ENCODE measurements at places on chromosomes 7 and 10. TPM values are rescaled to one million over a fixed set of nuclear protein-coding genes. Genes with fewer than 3 reads are reported as not detected.

Gene CALML5
- not detected for total RNA-seq

- DNase-seq: no peak
Observed at GRCh38 chr10:86671419-86671818, 3.1 kb downstream of the LDB3 start.

Gene FRAT1
- total RNA-seq: 3.2 TPM

GRCh38 chr10:28359334-28359733 lies 56.5 kb upstream of the MPP7 start:
- DNase-seq: no peak

DNA sequence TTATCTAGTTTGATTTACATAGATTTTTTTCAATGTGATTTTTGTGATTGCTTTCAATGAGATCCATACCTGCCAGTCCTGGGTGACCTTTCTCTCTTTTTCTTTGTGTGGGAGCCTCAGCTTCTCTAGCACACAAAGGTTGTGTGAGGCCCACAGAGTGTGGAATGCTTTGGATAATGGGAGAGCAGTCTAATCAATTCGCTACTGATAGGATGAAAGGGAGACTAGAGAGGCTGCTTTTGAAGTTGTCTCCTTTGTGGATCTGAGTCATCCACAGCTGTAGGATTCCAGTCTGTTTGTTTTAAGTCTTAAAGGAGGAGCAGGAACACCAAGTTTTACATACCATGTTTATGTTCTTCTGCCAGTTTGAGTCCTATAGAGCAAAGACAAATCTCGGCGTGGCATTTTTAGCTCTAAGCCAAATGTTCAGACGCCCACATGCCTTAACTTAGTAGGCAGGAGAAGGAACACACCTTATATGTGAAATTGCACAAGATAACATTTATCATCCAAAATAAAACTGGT lies 330.0 kb downstream of the ARL4A start:
- DNase-seq: no peak

Gene FOXI2
- not detected for total RNA-seq

Gene LOXL4
- total RNA-seq: 1.3 TPM

DNA sequence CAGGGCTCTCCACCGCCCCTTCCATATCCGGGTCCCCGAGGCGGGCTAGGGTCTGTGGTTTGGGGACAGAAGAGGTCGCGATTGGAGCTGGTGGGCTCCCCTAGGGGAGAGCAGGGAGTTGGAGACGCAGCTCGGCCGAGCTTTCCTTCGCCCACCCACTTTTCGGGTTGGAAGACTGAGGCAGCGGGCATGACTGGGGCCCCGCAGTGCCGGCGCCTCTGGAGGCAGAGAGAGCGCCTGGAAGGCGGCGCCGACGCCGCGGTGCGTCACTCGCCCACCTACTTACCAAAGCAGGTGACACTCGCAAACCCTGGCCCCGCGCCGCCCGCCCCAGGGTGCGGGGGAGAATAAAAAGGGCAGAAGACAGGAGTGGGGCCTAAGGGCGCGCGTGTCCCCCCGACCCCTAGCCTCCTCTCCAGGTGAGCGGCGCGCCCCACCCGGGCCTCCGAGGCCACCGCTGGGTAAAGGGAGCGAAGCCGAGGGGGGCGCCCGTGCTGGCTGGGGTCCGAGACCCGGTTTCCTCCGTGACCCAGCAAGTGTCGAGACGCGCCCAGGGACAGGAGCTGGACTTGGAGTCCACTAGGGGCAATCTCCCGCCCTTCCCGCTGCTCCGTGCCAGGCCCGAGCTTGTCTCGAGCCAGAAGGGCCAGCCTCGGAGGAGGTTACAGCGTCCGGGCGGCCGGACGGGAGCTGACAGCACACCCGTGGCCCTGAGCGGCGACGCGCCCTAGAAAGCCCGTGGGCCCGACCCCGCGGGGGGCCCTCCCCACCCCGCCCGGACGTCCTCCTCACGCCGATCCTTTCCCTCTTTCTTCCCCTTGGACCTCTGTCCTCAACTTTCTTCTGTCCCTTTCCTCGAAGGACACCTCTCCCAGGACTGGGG lies 34.4 kb upstream of the GRID1 start:
- no peak for DNase-seq

DNA sequence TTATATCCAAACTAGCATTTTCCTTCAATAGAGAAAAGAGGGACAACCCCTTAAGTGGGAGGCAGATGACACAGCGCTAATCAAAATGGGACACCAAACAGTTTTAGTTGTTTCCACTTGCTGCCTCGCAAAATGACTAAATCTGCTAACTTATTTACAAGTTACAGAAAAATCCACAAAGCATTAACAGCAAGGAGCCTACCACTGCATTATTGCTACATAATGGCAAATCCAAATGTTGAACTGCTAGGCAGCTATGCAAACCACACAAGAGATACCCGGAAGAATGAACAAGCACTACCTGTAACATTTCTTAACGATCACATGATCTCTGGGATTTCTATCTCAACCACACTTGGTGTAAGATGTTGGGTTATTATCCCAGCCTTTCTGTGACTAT lies 96.7 kb downstream of the SFMBT2 start:
- DNase-seq: no peak

Gene IDI2
- total RNA-seq: not detected

Gene PSTK
- 3.0 TPM for total RNA-seq

DNA sequence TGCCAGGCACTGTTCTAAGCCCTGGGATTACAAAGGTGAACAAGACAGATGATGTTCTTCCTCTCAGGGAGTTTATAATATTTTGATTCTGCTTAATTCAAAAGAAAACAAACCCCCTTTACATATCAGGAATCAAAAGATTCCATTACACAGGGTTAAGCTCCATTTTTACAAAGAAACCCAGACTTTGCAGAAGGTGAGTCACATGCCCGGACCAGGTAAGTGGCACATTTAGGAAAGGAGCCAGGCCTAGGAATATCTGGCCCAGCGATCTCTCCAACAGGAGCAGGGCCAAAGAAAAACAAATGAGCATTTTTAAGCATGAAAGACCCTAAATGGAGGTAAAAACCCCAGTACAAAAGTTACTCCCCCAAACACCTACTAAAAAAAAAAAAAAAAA lies 1.1 kb downstream of the STN1 start:
- DNase-seq: no peak

DNA sequence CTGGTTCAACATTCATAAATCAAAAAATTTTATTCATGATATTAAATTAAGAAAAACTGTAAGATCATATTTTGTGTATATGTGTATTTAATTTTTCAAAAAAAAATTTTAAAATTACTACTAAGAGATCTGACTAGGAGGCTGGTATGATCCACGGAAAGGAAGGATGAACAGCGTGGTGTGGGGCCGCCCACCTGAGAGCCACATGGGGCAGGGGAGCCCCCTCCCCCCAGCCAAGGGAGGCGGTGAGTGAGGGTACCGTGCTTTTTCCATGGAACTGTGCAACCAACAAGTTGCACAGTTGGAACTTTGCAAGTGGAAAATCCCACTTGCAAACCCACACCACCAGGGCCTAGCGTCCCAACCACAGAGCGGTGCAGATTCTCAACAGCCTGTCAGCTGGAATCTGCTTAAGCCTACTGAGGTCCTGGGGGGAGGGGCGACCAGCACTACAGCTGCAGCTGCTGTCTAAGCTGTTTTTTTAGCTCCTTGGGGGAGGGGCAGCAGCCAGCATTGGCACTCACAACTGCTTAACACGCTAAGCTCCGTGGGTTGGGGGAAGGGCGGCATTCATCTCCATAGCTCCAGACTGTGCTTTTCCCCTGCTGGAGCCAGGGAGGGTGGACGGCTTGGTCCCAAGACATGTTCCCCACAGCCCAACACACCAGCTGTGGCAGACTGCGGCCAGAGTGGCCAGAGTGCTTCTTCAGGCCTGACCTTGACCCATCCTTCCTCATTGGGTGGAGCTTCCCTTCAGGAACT lies 94.2 kb upstream of the IGFBP3 start:
- no peak for DNase-seq

GRCh38 chr7:132996581-132997242 lies 85.2 kb downstream of the CHCHD3 start:
- DNase-seq: no peak

DNA sequence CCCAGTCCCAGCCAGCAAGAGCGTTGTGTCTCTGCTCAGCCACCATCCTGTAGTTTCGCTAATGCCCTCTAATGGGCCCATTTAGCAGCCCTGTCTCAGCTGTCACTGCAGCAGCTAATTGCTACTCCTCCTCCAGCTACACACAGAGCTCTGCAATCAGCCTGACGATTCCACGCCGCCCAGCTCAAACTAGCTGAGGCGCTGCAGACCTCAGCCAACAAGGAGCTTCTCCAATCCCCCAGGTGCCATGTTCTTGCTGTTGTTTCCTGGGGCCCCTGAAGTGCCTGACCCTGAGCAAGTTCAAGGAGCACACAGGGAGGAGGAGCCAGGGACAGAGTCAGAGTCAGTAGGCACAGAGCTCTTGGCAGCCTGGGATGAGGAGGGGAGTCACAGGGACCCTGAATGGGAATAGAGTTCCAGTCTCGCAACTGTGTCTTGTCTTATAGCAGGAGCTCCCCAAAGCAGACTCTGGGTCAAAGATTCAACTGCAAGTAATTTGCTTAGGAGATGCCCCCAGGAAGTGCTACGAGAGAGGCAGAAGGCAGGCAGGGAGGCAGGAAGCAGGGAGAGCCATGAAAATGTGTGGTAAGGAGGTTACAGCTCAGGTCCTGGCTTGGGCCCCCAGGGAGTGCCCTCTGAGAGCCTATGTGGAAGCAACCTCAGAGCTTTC lies 135.8 kb upstream of the UNC5B start:
- no peak for DNase-seq

- DNase-seq: peak; percentile 0
Observed at GRCh38 chr7:94561841-94562514, 52.4 kb downstream of the CASD1 start.

DNA sequence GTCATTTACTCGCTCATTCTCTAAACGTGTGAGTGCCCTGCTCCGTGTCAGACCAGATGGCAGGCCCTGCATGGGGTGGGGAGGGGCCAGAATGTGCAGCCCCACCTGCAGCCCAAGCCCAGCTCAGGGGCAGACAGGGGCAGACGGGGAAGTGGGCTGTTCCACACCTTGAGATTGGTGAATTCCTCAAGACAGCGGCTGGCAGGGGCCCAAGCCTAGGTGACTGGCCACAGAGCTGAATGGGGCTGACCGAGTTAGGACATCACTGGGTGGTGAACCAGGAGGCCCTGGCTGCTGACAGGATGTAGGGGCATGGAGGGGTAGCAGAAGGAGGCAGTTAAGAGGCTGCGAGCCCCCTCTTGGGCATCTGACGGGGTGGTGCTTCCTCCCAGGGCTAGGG lies 79.1 kb downstream of the MGMT start:
- DNase-seq: no peak

DNA sequence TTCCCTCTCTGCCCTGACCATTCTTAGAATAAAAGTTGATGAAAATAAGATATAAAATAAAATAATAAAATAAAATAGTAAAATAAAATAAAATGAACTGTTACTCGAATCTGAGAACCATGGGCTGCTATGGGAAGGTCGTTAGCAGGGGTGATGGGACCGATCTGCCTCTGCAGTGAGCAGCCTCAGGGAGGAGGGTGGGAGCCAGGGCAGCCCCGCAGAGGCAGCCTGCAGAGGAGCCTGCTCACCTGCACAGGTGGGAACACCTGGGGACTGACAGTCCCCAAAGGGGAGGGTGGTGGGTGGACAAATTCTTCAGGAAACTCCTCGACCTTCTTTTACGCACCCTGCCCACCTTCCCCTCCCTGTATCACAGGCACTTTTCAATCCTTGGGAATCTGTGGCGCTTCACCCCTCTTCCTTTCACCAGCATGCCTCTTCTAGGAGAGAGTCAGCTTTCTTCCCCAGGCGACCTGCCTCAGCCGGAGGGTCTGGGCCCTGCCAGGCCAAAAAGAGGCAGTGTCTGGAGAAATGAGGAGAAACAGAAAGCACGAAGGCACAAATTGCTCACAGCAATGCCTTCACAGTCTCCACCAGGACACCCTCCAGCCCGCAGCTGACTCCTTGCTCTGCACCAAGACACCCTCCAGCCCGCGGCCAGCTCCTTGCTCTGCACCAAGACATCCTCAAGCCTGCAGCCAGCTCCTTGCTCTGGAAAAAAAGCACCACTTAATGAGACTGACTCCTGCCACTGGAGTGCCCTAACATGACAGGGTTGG lies 368.4 kb upstream of the SHH start:
- DNase-seq: no peak

Gene CTAGE15
- total RNA-seq: 0.13 TPM

DNA sequence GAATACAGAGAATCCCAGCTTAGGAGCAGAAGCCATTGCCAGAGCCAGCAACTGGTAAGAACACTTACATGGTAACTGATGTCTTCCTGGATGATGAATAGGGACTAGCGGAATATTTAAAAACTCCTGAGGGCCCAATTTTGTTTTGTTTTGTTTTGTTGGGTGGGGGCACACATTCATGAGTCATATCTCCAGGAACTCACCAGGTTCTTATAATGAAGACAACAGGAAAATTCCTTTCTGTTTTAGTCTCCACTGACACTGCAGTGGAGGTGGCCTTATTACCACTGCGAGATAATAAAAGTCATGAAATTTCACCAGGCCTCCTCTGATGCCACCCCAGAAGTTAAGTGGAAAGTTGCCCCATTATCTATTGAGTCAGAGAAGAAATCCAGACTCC lies 6.6 kb upstream of the CUZD1 start:
- DNase-seq: no peak

- DNase-seq: no peak
Observed at GRCh38 chr7:90850066-90850465, 253.9 kb downstream of the CDK14 start.

Gene NYAP1
- total RNA-seq: 4.2 TPM

Gene ATRNL1
- 0.07 TPM for total RNA-seq

Gene ADAMTS14
- under 0.01 TPM for total RNA-seq

GRCh38 chr10:127922675-127923366 lies 15.9 kb downstream of the PTPRE start:
- peak; percentile 71 for DNase-seq

Data from pulmonary artery endothelial cell (primary cell).